NCI-H1694 treated with DMSO at 0.1 percent for 48 hours (cell line): ENCODE measurements at places on chromosomes 1 and 21.

GRCh38 chr21:42081931-42082381 lies 10.8 kb downstream of the UMODL1 start:
- DNase-seq = no peak

DNA sequence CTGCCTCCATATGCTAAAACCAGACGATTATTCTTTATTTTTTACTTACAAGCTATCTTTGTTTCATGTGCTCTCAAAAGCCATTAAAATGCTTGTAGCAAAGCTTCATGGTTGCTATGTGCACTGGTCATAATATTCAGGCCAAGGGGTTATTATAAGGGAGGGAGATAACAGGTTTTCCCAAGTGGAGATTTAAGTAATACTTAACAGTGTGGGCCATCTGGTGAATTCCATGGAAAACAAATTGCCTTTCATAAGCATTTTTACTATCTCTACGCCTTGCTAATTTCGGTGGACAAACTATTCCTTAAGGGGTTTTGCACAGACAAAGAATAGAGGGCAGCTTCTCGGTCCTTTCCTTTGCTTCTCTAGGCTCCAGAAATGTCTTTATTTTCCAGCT lies 137.8 kb downstream of the NUF2 start:
- no peak for DNase-seq

DNA sequence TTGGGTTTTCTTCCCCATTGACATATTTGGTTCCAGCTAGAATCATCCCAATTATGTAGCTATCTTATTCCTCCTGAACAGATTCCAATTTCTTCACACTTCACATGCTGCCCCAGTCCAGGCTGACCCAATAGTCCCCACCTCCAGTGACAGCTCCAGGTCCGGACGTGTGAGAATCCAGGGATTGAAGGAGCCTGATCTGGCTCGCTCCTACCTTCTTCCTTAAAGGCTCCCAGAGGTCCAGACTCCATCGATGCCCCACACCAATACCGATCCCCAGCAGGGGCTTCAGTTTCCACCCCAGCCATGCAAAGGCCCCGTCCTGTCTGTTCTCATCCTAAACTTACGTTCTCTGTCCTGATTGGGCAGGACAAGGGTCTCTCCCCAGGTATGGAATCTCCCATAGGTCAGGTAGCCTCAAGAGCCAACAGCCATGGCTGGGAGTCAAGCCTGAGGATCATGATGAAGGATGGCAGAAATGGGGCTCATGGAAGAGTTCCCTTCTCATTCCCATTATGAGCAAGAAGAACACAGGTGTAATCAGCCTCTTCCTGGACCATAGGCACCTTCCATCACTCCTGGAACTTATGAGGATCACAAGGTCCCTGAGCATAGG lies 20.4 kb upstream of the SLAMF9 start:
- DNase-seq = no peak

GRCh38 chr1:116439701-116440100 lies 66.7 kb downstream of the ATP1A1 start:
- DNase-seq = no peak

- DNase-seq = peak; percentile 16
Measured at GRCh38 chr1:46077644-46078043, 54.8 kb downstream of the PIK3R3 start.

- DNase-seq = no peak
Measured at GRCh38 chr1:185674201-185674600, 60.0 kb upstream of the HMCN1 start.
